Activated T-cell treated with anti-CD3 and anti-CD28 coated beads for 1 hour (primary cell): ENCODE measurements at places on chromosomes 1 and 21.

DNA sequence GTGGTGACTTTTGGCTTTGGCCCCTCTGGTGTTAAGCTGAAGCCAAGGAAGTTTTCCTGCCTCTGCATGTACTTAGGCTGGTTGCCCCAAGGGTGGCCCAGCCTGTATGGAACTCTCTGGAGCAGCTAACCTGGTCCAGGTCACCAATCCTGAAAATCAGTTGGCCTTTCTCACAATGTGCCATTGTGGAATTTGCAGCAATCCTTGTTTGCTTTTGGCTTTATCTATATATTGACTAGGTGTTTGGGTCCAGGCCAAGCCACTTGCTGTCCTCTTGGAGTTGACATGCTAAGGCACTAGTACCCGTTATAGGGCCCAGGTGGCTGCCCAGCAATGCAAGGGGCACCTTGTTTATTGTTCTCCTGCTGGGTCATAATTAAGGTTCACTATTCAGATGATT is 124.6 kb downstream of the CAMTA1 start:
- no peak for DNase-seq

DNA sequence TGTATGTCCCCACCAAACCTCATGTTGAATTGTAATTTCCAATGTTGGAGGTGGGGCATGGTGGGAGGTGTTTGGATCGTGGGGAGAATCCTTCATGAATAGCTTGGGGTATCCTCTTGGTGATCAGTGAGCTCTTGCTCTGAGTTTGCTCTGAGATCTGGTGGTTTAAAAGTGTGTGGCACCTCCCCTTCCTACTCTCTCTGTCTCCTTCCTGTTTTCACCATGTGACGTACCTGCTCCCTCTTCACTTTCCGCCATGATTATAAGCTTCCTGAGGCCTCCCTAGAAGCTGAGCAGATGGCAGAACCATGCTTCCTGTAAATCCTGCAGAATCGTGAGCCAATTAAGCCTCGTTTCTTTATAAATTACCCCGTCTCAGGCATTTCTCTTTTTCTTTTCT is 40.0 kb upstream of the OSBPL9 start:
- no peak for DNase-seq

DNA sequence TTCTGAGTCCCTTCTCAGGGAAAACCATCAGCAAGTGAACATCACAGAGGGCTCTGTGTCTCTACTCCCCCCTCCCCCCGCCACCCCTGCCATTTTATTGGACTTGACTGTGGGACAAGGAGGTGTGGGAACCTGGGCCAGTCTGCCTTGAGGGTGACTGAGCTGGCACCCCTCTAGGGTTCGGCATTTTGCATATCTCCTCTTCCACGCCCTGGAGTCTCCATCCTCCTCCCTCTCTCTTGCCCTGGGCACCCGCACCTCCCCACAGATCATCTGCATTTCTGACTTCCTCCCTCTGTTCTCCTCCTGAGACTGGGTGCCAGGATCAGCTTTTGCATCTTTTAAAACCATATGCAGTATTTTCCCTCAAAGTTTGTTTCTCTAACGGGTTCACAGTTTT is 107.1 kb upstream of the ERRFI1 start:
- DNase-seq = no peak

DNA sequence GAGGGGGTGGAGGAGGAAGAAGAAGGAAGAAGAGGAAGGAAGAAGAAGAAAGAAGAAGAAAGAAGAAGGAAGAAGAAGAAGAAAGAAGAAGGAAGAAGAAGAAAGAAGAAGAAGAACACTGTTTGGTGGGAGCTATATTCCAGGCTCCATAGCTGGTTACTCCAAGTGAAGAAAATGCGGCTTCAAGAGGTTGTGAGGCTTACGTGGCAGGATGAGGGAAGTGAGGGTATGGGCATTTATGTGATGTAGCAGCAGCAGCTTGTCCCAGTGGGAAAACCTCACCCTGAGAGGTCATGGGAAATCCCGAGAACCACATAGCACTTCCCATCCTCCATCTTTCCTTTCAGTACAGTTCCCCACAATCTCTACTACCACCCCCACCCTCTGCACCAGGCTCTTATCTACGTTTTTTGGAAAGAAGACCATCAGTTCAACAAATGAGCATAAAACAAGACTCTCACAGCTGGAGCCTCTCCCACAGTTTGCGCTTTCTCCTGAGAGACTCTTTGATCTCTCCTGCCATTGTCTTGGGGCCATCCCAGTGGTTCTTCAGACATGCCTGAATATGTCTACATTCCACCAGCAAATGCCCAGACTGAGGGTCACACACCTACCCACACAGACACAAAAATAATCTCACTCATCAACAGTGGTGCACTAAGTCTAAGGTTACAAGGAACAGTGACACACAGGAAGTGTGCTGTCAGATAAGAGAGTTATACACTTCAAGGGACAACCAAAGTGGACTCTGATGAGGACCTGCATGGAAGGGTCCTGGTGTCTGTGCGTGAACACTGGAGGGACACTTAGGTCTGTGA is 77.9 kb upstream of the KCNJ15 start:
- no peak for DNase-seq

GRCh38 chr1:206497363-206497762 is 10.0 kb upstream of the RASSF5 start:
- no peak for DNase-seq

- no peak for DNase-seq
Observed at GRCh38 chr21:42495027-42495426, 997 bp downstream of the RSPH1 start.

- DNase-seq = no peak
Observed at GRCh38 chr1:115771847-115772457, 3.4 kb upstream of the CASQ2 start.

DNA sequence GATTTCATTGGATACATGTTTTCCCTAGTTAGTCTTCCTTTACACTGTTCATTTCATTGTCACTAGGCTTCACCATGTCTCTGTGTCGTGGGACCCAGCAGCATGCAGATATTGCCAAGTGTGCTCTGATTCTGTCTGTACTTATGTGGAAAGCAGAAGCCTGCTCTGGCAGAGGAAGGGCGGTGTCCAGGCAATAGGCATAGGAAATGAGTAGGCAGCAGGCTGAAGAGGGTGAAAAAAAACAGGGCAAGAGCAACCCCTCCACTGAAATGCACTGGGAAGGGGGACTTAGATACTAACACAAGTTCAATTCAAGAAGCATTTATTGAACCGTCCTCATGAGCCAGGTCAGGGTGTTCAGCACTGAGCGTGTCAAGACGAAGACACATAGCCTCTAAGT is 85.2 kb upstream of the VAV3 start:
- DNase-seq = no peak

DNA sequence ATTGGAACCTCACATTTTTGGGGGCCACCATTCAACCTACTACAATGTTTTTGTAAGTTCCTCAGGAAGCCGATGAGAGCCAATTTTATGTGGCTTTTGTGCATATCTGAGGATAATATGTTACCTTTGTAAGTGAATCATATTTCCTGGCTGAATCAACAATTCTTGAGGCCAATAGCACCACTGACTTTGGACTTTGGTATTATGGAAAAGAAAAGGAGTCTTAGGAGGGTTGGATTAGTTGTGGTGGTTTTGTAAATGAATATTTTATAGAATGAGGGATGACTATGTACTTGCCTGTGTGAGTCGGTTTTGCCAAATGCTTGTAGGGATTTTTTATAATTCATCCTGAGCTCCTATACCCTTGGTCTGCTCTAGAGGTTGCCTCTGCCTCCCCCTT is 181.5 kb upstream of the HMGB4 start:
- no peak for DNase-seq

GRCh38 chr1:119323216-119323982 is 45.2 kb upstream of the HAO2 start:
- DNase-seq = no peak

GRCh38 chr1:221718381-221719277 is 23.3 kb downstream of the DUSP10 start:
- DNase-seq = no peak

DNA sequence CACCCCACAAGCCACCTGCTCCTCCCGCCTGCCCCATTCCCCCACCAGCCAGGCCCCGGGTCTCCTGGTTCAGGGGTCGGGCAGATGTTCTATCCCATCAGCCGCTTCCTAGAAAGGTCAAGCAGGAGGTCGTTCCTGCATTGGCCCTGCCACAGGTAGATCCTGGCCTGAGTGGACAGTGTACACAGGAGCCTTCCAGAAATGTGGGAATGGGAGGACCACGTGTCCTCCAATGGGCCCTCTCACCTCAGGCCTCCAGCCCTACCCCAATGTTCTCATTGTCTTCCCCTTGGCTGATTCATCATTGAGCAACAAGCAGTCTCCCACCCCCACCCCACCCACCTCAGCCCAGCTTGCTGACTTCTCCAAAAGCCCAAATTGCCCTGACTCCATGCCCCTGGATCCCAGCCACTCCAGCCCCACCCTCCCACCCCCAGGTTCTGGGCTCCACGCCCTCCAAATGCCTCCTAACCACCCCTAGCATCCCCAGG is 2.1 kb downstream of the S100A16 start:
- no peak for DNase-seq

- no peak for DNase-seq
Observed at GRCh38 chr1:25784575-25785051, 15.4 kb upstream of the SELENON start.
